ENCODE measurements at places on chromosomes 11 and 22. TPM values are rescaled to one million over a fixed set of nuclear protein-coding genes. Genes with fewer than 3 reads are reported as not detected.

Gene ZNF280B
- 9.4 TPM for total RNA-seq

- peaks cover 22% of the 10 kb centered on the region for H3K4me1 ChIP-seq
- H3K36me3 ChIP-seq: no peaks in the 10 kb centered on the region
- peak; percentile 90 for DNase-seq
- H3K4me3 ChIP-seq: peak overlapping the region; percentile 6
Observed at GRCh38 chr11:34234086-34234740, 123.6 kb downstream of the ABTB2 start.

DNA sequence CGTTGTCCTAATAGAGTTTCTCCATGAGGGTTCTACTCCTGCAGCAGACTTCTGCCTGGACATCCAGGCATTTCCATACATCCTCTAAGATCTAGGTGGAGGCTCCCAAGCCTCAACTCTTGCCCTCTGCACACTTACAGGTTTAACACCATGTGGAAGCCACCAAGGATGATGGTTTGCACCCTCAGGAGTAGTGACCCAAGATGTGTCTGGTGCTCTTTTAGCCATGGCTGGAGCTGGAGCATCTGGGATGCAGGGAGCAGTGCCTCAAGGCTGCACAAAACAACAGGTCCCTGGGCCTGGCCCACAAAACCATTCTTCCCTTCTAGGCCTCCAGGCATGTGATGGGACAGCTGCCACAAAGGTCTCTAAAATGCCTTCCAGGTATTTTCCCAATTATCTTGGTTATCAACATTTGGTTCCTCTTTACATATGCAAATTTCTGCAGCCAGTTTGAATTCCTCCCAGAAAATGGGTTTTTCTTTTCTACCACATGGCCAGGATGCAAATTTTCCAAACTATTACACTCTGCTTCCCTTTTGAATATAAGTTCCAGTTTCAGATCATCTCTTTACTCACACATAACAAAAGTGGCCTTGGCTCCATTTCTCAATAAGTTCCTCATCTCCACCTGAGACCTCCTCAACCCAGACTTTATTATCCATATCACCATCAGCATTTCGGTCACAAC lies 69.5 kb upstream of the GNAZ start:
- H3K4me1 ChIP-seq: no peaks in the 10 kb centered on the region
- no peak overlapping the region for H3K27ac ChIP-seq
- H3K36me3 ChIP-seq: no peaks in the 10 kb centered on the region
- no peaks in the 10 kb centered on the region for H3K27me3 ChIP-seq

DNA sequence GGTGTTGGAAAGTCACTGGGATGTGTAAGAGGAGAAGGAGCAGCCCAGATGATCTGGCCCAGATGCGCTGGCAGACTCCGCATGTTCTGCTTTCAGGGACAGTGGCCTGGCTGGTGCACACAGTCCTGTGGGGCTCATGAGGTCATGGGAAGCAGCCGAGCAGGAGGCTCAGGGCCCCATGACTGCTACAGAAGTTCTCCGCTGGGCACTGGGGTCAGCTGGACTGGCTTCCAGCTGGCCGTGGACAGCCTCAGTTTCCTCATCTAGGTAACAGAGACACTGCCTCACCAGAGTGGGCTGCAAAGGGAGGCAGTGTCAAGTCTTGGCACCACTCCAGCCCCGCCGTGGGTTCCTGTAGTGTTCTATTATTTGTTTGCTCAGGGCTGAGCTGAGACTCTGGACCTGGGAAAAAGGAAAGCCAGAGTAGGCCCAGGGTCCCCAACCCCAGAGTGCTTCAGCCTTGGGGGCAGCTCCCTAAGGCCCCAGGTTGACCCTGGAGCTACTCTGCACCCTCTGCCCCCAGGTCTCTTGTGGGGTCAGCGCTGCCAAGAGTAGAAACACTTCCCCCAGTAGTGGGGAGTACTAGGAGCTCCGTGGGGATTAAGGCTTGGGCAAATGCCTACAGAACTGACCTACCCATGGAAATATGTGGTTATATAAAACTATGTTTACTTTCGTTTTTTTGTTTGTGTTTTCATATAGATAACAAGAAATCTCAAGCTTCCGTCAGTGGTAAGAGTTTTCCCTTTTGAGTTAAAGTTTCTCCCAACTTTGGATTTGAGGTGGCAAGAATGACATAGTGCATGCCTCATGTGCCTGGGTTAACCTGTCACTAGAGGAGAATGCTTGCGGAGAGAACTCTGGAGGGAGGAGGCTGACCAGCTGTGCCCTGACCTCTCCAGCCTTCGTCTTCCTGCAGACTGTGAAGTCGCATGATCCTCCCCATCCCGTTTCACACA lies 45.3 kb downstream of the MED15 start:
- H3K27ac ChIP-seq: no peak overlapping the region
- H3K4me3 ChIP-seq: no peak overlapping the region
- H3K4me1 ChIP-seq: no peaks in the 10 kb centered on the region
- H3K27me3 ChIP-seq: no peaks in the 10 kb centered on the region
- no peak for DNase-seq
- peaks cover 57% of the 10 kb centered on the region for H3K36me3 ChIP-seq

GRCh38 chr11:62857541-62857982 lies 18.2 kb upstream of the WDR74 start:
- peaks cover 37% of the 10 kb centered on the region for H3K36me3 ChIP-seq
- H3K27me3 ChIP-seq: no peaks in the 10 kb centered on the region
- no peak for DNase-seq
- no peak overlapping the region for H3K27ac ChIP-seq
- peaks cover 5% of the 10 kb centered on the region for H3K4me1 ChIP-seq

GRCh38 chr11:71485063-71485399 lies 32.0 kb downstream of the NADSYN1 start:
- no peaks in the 10 kb centered on the region for H3K27me3 ChIP-seq
- H3K4me1 ChIP-seq: peaks cover 2% of the 10 kb centered on the region
- H3K36me3 ChIP-seq: peaks cover 62% of the 10 kb centered on the region
- no peak for DNase-seq

Gene GDPD5
- total RNA-seq: 12.2 TPM

- no peaks in the 10 kb centered on the region for H3K27me3 ChIP-seq
- H3K4me3 ChIP-seq: no peak overlapping the region
- no peaks in the 10 kb centered on the region for H3K4me1 ChIP-seq
- H3K27ac ChIP-seq: no peak overlapping the region
- no peaks in the 10 kb centered on the region for H3K36me3 ChIP-seq
- no peak for DNase-seq
Observed at GRCh38 chr11:102572554-102573220, 42.1 kb upstream of the MMP7 start.

Gene OVCH2
- total RNA-seq: 30.1 TPM

- no peaks in the 10 kb centered on the region for H3K4me1 ChIP-seq
- H3K4me3 ChIP-seq: no peak overlapping the region
- no peaks in the 10 kb centered on the region for H3K36me3 ChIP-seq
Observed at GRCh38 chr11:6962673-6963072, 36.4 kb downstream of the ZNF215 start.

Gene OR5P2
- total RNA-seq: 5.8 TPM

GRCh38 chr22:31313366-31314147 lies 21.3 kb upstream of the PIK3IP1 start:
- H3K4me1 ChIP-seq: no peaks in the 10 kb centered on the region
- H3K4me3 ChIP-seq: no peak overlapping the region
- no peaks in the 10 kb centered on the region for H3K27me3 ChIP-seq

DNA sequence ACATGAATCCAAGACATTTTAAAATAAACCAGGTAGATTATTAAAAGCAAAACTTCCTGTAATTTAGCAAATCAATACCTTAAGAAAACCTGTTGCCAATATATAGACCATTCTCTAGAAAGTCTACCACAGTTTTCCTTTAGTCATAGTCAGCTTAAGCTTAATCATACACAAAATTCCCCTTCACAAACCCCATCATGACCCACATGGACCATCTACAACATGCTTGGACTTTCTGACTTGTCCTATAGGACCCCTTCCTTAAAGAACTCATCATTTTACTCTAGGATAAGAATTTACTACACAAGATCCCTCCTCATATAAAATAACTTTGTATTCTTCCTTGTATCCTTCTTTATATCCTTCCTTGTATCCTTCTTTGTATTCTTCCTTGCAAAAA lies 16.2 kb upstream of the RNASEH2C start:
- no peak for DNase-seq
- H3K4me3 ChIP-seq: no peak overlapping the region
- H3K27ac ChIP-seq: no peak overlapping the region
- H3K4me1 ChIP-seq: no peaks in the 10 kb centered on the region

Gene HMOX1
- 11.4 TPM for total RNA-seq

- no peak overlapping the region for H3K4me3 ChIP-seq
- H3K4me1 ChIP-seq: no peaks in the 10 kb centered on the region
- DNase-seq: no peak
- H3K27ac ChIP-seq: no peak overlapping the region
- H3K27me3 ChIP-seq: no peaks in the 10 kb centered on the region
Observed at GRCh38 chr11:11345099-11345498, 8.0 kb downstream of the CSNK2A3 start.

DNA sequence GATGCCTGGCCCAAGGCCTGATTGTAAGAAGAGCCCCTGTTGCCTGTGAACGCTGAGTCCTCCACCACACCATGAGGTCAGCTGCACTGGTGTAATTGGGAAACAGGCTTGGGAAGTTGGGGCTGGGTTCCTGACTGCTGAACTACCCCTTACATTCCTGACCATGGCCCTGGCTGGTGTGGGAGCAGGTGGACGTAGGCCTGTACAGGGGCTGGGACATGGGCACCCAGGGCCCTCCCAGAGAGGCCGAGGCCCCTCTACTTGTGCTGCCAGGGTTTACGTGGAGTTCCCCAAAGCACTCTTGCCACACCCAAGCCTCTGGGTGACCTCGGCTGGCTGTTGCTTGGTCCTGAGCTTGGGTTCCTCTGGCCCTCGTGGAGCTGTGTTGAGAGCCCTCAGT lies 5.4 kb downstream of the RELT start:
- H3K27me3 ChIP-seq: no peaks in the 10 kb centered on the region
- H3K4me1 ChIP-seq: no peaks in the 10 kb centered on the region
- no peak overlapping the region for H3K27ac ChIP-seq
- H3K4me3 ChIP-seq: no peak overlapping the region
- no peak for DNase-seq

- no peak overlapping the region for H3K27ac ChIP-seq
- no peak overlapping the region for H3K4me3 ChIP-seq
- peaks cover 95% of the 10 kb centered on the region for H3K36me3 ChIP-seq
- H3K4me1 ChIP-seq: peaks cover 4% of the 10 kb centered on the region
Observed at GRCh38 chr22:29275819-29276565, 7.9 kb downstream of the EWSR1 start.

Gene BBOX1
- total RNA-seq: not detected

Gene CTTN
- total RNA-seq: 306 TPM

Gene KRTAP5-7
- total RNA-seq: not detected

- H3K4me3 ChIP-seq: no peak overlapping the region
- H3K27me3 ChIP-seq: no peaks in the 10 kb centered on the region
- H3K27ac ChIP-seq: no peak overlapping the region
- peaks cover 3% of the 10 kb centered on the region for H3K4me1 ChIP-seq
- H3K36me3 ChIP-seq: no peaks in the 10 kb centered on the region
Observed at GRCh38 chr11:92447586-92447985, 223.0 kb downstream of the FAT3 start.

DNA sequence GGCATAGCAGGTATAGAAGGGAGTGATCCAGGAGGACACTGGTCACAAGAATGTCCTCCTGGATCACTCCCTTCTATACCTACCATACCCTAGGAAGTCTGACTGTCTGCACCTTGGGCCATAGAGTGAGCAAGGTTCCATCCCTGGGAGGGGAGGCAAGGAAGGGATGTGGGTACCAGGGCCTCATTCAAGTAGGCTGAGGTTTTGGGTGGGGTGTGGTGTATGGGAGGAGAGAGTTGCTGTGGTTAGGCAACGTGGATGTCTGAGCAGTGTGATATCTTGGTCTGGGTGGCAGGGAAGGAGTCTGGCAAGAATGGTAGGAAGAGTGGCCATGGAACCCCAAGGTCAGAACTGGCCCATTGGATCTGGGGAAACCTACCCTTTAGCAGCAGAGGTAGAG lies 13.2 kb downstream of the PPFIBP2 start:
- H3K27ac ChIP-seq: no peak overlapping the region
- H3K4me1 ChIP-seq: no peaks in the 10 kb centered on the region
- no peak for DNase-seq
- H3K27me3 ChIP-seq: no peaks in the 10 kb centered on the region
- no peak overlapping the region for H3K4me3 ChIP-seq
- peaks cover 28% of the 10 kb centered on the region for H3K36me3 ChIP-seq

Measured in endodermal cell (in vitro differentiated cells).